ENCODE measurements at places on chromosomes 2 and 18.

DNA sequence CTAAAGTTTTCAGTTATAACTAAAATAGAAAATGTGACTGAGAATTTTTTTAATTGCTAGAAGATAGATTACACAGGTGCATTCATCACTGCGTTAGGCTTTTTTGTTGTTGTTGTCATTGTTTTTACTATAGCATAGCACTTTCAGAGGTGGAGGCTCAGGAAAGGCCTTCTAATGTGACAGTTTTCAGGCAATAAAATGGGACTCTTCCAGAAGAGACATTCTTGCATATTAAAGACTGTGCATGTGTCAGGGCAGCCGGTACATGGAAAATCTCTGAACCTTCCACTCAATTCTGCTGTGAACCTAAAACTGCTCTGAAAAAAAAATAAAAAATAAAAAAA lies 175.2 kb downstream of the METTL4 start:
- DNase-seq = no peak

GRCh38 chr2:200787351-200788120 lies 24.2 kb upstream of the BZW1 start:
- no peak for DNase-seq

GRCh38 chr2:62467100-62467474 lies 38.9 kb downstream of the TMEM17 start:
- DNase-seq = no peak

GRCh38 chr2:50746526-50746925 lies 285.4 kb downstream of the NRXN1 start:
- DNase-seq = peak; percentile 19

DNA sequence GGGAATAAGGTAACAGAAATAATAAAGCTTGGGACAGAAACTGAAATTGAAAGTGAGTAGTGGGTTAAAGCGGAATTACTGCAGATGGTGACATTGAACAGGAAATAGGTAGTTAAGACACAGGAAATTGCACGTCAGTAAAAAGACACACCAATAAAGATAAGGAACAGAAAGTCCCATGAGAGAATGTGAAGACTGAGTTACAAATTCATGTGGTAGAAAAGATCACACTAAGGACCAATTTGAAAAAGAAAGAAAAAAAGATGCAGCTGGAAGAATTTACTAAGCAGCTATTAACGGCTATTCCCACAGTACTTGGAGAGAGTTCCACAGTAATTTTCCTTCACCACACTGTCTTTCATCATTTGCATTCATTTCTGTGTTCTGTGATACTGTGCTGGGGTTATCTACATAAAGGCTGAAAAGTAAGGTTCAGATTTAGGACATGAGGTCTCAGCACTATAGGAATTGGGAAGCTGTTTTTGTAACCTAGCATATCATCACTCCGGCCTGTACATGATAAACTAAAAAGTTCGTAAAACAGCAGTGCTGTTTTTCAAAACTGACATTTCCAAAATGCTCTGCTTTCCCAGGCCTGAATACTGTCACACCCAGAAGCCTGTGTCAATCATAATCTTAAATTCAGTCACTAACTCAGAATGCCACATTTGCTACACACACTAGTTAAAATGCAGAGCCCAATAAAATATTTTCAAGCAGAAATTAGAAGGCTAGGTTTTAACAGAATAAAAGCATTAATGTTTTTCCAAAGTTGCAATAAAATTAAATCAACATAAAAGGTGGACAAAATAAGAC lies 42.9 kb downstream of the SRBD1 start:
- DNase-seq = no peak
